ENCODE measurements at places on chromosomes 13 and 19.

DNA sequence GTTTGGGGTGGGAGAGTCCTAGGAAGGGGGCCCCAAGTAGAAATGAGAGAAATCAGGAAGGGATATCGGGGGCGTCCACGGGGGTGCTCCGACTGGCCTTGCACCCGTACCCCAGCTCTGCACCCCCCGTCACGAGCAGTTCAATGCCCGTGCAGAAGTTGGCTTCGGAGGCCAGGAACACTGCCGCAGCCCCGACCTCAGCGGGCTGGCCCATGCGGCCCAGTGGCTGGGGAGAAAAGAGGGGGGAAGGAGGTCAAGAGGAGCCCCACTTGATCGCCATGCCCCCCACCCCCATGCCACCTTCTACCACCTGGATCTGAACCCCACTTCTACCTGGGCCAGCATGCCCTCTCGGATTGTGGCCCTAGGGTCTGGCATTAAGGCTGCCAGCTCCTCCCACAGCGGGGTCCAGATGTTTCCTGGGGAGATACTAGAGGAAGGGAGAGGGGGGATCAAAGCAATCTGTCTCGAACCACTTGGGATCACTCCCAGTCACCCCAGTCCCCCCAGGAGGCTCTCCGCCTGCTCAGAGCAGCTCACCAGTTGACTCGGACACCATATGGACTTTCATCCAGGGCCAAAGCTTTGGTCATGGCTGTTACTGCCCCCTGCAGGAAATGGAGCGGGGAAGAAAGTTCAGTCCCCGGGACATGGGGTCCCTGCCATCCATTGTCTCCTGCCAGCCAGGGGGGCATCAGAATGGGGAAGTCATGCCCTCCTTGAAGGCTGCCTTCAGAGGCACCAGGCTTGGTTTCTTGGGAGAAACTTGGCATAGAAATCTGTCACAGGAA, 2.5 kb upstream of the BCAT2 start:
- no peak overlapping the region for H3K4me3 ChIP-seq
- peaks cover under 1% of the 10 kb centered on the region for H3K36me3 ChIP-seq
- no peaks in the 10 kb centered on the region for H3K27me3 ChIP-seq

DNA sequence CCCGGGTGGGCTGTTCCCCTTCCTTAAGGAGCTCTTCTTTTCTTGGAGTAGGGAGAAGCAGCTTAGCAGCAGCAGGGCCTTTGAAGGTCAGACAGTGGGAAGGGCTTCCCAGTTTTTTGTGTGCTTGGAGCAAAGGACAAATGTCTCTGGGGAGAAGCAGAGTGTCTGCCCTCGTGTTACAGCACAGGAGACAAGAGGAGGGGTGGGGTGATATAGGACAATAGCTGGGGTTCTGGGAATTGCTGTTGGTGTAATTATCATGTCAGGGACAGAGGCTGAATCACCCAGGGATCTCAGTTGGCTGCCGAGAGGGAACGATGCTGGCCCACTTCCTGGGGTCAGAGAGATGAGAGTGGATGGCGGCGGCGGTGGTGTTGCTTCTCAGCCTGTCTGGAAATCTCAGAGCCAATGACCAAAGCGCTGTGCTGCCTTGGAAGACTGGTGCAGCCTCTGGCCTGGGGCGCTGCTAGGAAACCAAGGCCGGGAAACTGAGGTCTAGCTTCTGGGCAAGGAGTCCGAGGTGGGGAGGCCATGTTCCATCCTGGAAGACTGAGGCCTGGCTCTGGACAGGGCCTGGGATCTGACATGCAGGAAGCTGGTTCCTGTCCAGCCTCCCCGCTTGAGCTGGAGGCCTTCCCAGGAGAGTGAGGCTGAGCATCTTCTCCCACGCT, 1.2 kb downstream of the INAFM1 start:
- peak overlapping the region; percentile 62 for H3K27ac ChIP-seq
- H3K27me3 ChIP-seq = no peaks in the 10 kb centered on the region
- ATAC-seq = no peak
- peaks cover 34% of the 10 kb centered on the region for H3K4me1 ChIP-seq

GRCh38 chr19:41395355-41395754, 1.8 kb downstream of the EXOSC5 start:
- peak overlapping the region; percentile 99 for H3K27ac ChIP-seq
- H3K4me3 ChIP-seq = peak overlapping the region; percentile 4

DNA sequence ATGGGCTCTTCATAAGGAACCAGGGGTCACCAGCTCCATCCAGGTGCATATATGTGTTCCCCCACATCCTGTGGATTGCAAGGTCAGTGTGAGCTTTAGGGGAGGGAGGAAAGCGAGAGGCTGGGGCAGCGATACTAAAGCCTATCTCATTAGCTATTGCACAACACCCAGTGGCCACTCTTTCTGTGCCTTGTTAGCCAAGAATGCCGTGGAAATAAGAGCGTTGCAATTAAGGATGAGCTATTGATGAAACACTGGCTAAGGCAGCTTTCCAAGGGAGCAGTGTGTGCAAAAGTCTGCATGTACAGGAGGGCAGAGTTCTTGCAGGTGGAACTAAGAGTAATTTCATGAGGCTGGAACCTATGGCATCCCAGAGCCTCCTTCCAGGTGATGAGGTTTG, 17.6 kb downstream of the TNFSF11 start:
- no peak overlapping the region for H3K27ac ChIP-seq
- no peaks in the 10 kb centered on the region for H3K27me3 ChIP-seq
- H3K4me3 ChIP-seq = no peak overlapping the region
- H3K36me3 ChIP-seq = no peaks in the 10 kb centered on the region
- ATAC-seq = no peak
- peaks cover 6% of the 10 kb centered on the region for H3K4me1 ChIP-seq

DNA sequence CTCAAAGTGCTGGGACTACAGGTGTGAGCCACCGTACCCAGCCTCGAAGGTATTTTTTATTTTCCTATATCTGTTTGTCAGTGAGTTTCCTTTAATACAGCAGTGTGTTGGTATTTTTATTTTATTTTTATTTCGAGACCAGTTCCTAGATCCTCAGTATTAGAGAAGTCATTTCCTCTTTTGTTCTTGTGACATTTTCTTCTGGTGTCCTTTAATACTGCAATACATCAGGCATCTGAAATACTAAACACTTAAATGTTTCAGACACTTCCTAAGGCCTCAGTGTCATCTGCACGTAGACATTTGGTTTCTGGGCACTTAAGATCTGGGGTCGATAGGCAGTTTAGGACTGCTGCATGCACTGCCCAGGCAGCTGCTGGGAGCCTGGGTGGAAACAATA, 22.5 kb downstream of the GATAD2A start:
- peak overlapping the region; percentile 61 for H3K27ac ChIP-seq
- ATAC-seq = no peak
- peaks cover 18% of the 10 kb centered on the region for H3K36me3 ChIP-seq
- peaks cover 76% of the 10 kb centered on the region for H3K4me1 ChIP-seq
- H3K27me3 ChIP-seq = no peaks in the 10 kb centered on the region
- H3K4me3 ChIP-seq = no peak overlapping the region

GRCh38 chr19:17404015-17404414, 1.4 kb downstream of the BST2 start:
- H3K4me1 ChIP-seq = peaks cover 41% of the 10 kb centered on the region
- no peaks in the 10 kb centered on the region for H3K27me3 ChIP-seq
- H3K36me3 ChIP-seq = peaks cover 27% of the 10 kb centered on the region
- no peak for ATAC-seq
- H3K27ac ChIP-seq = peak overlapping the region; percentile 90

GRCh38 chr13:51044023-51044665, 66.9 kb downstream of the C13orf42 start:
- no peak for ATAC-seq
- H3K27me3 ChIP-seq = peaks cover 14% of the 10 kb centered on the region
- no peaks in the 10 kb centered on the region for H3K4me1 ChIP-seq
- no peaks in the 10 kb centered on the region for H3K36me3 ChIP-seq
- H3K4me3 ChIP-seq = no peak overlapping the region
- no peak overlapping the region for H3K27ac ChIP-seq

DNA sequence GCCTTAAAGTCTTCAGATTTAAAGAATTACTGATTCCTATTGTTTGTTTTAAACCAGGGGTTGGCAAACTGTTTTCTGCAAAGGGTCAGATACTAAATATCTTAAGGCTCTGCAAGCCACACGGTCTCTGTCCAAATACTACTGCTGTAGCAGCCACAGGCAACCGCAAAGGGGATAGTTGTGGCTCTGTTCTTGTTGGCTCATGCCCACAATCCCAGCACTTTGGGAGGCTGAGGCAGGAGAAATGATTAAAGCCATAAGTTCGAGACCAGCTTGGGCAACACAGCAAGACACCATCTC, 22.4 kb downstream of the RANBP3 start:
- no peak overlapping the region for H3K27ac ChIP-seq
- peaks cover 8% of the 10 kb centered on the region for H3K36me3 ChIP-seq
- peaks cover 76% of the 10 kb centered on the region for H3K4me1 ChIP-seq
- no peaks in the 10 kb centered on the region for H3K27me3 ChIP-seq
- H3K4me3 ChIP-seq = no peak overlapping the region

DNA sequence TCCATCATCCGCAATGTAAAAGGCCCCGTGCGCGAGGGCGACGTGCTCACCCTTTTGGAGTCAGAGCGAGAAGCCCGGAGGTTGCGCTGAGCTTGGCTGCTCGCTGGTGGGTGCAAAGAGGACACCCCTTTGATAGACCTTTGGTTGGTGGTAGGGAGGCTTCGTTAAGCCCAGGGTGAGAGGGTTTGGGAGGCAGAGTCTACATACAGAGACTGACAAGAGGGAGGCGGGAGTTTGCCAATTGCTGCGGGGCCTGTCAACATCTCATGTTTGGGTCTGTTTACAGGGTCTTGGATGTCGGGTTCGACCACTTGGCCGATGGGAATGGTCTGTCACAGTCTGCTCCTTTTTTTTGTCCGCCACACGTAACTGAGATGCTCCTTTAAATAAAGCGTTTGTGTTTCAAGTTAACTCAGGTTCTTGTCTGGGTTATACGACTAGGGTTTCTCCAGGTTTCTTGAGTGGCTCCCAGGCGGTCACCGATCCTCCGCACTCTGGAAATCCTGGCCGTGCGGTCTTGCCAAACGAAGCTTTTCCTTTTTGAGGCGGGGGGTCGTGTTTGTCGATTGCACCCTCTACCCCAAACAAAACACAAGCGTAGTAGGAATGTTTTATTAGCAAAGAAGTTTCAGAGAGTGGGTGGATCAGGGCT, 816 bp downstream of the RPS28 start:
- peak overlapping the region; percentile 99 for H3K27ac ChIP-seq
- H3K27me3 ChIP-seq = no peaks in the 10 kb centered on the region
- no peak for ATAC-seq

- H3K27ac ChIP-seq = peak overlapping the region; percentile 64
- ATAC-seq = no peak
- peaks cover 65% of the 10 kb centered on the region for H3K36me3 ChIP-seq
- no peaks in the 10 kb centered on the region for H3K27me3 ChIP-seq
- no peak overlapping the region for H3K4me3 ChIP-seq
- H3K4me1 ChIP-seq = peaks cover 12% of the 10 kb centered on the region
Observed at GRCh38 chr13:113186061-113186900, 22.2 kb downstream of the PCID2 start.

DNA sequence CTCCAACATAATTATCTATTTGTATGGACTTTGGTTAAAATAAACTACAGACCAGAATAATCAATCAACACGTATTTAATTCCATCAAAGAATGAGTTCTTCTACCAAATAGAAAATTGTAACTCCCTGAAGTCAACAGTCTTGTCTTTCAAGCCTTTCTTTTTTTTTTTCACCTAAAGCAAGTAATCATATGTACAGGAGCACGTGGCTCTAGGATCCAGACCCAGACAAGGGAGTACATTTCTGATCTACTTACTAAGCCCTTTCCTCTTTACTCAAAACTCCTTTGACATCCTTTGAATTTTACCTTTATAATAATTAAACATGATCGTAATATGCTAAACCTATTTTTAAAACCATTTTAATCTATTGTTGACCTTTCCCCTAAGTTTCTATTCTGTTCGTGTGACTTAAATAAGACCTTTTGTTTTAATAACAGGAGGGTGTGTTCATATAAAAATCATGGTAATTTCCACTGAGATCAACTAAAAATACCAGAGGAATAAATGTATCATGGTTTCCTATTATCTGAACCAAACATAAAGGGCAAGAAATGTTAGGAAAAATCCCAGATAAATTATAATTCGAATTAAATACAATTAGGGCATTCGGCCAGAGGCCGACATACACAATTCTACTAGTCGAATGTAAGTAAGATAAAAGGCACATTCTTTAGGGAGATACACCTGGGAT, 1.7 kb downstream of the SLC7A1 start:
- peaks cover 59% of the 10 kb centered on the region for H3K4me1 ChIP-seq
- peak overlapping the region; percentile 91 for H3K4me3 ChIP-seq
- peaks cover 11% of the 10 kb centered on the region for H3K36me3 ChIP-seq
- ATAC-seq = no peak
- peak overlapping the region; percentile 87 for H3K27ac ChIP-seq

GRCh38 chr13:97445522-97446187, 11.7 kb downstream of the RAP2A start:
- no peak overlapping the region for H3K4me3 ChIP-seq
- no peak overlapping the region for H3K27ac ChIP-seq
- peaks cover 18% of the 10 kb centered on the region for H3K4me1 ChIP-seq

GRCh38 chr19:41225238-41226052, 6.4 kb downstream of the AXL start:
- peak overlapping the region; percentile 30 for H3K4me3 ChIP-seq
- peaks cover 55% of the 10 kb centered on the region for H3K27me3 ChIP-seq
- H3K27ac ChIP-seq = no peak overlapping the region
- no peaks in the 10 kb centered on the region for H3K36me3 ChIP-seq

GRCh38 chr13:30486230-30487074, 20.7 kb upstream of the HMGB1 start:
- H3K4me1 ChIP-seq = no peaks in the 10 kb centered on the region
- H3K36me3 ChIP-seq = no peaks in the 10 kb centered on the region
- no peak overlapping the region for H3K27ac ChIP-seq
- no peak overlapping the region for H3K4me3 ChIP-seq
- ATAC-seq = no peak
- peaks cover 8% of the 10 kb centered on the region for H3K27me3 ChIP-seq

DNA sequence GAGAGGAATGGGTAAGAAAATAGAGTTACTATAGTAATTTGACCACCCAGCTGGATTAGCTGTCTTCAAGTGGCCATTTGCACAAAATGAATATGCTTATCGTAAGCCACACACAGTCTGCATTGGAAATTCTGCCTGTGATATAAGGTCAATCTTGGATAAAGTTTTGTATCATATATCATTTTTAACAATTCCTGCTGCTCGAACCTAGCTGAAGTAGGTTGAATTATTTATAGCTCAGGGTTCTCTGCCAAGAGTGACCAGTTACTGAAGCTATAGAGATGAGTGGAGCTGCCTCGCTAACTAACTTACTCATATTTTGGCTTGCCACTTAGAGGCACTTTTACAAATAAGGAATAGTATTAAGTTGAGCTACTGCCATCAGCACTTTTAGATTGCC, 220.9 kb downstream of the RGCC start:
- H3K27ac ChIP-seq = no peak overlapping the region
- no peak overlapping the region for H3K4me3 ChIP-seq
- H3K4me1 ChIP-seq = no peaks in the 10 kb centered on the region
- no peaks in the 10 kb centered on the region for H3K27me3 ChIP-seq
- no peak for ATAC-seq
- H3K36me3 ChIP-seq = peaks cover 63% of the 10 kb centered on the region

Data from stimulated activated memory B cell treated with anti-CD40 and anti-IgM and Interleukin-4, amounts not matched to agents 10 μg/mL and 1 μg/mL and 100 μg/mL, for 72 hours (primary cell).